ENCODE measurements at places on chromosomes 3 and 15. TPM values are rescaled to one million over a fixed set of nuclear protein-coding genes. Genes with fewer than 3 reads are reported as not detected.

The DTX3L gene
- 5.9 TPM for polyA plus RNA-seq

The C3orf22 gene
- not detected for polyA plus RNA-seq

The ZNF197 gene
- polyA plus RNA-seq: 4.1 TPM

The FSD2 gene
- polyA plus RNA-seq: 0.01 TPM

The CD80 gene
- polyA plus RNA-seq: 0.04 TPM

The MYH15 gene
- polyA plus RNA-seq: 0.01 TPM

The PLCD1 gene
- polyA plus RNA-seq: 41.2 TPM

The INAFM2 gene
- polyA plus RNA-seq: 6.4 TPM

The SENP5 gene
- polyA plus RNA-seq: 8.4 TPM

The CLDN16 gene
- 0.12 TPM for polyA plus RNA-seq

The KAT2B gene
- 11.9 TPM for polyA plus RNA-seq

The GOLGA8G gene
- polyA plus RNA-seq: not detected

The IL17RD gene
- polyA plus RNA-seq: 0.69 TPM

The SNX33 gene
- polyA plus RNA-seq: 43.4 TPM

The CD200R1 gene
- polyA plus RNA-seq: 1.5 TPM

The ZBTB47 gene
- polyA plus RNA-seq: 3.5 TPM

The GOLGA6L26 gene
- not detected for polyA plus RNA-seq

The LRRC57 gene
- 7.5 TPM for polyA plus RNA-seq

The RLBP1 gene
- polyA plus RNA-seq: not detected

The GJD2 gene
- 0.02 TPM for polyA plus RNA-seq

The AGTR1 gene
- polyA plus RNA-seq: 0.85 TPM

The MTFMT gene
- polyA plus RNA-seq: 6.9 TPM

The LRRIQ4 gene
- polyA plus RNA-seq: not detected

The DUOXA2 gene
- 39.1 TPM for polyA plus RNA-seq

The CCDC39 gene
- polyA plus RNA-seq: 0.04 TPM

The TGM5 gene
- 12.9 TPM for polyA plus RNA-seq

The COL8A1 gene
- polyA plus RNA-seq: 0.84 TPM

The SMCO1 gene
- not detected for polyA plus RNA-seq

The SERINC4 gene
- polyA plus RNA-seq: 0.18 TPM

The SUSD5 gene
- 0.04 TPM for polyA plus RNA-seq

The HYAL1 gene
- 3.2 TPM for polyA plus RNA-seq

The PGBD4 gene
- 0.71 TPM for polyA plus RNA-seq

The HIGD2B gene
- not detected for polyA plus RNA-seq

The ILDR1 gene
- 1.9 TPM for polyA plus RNA-seq

The TM4SF4 gene
- 0.02 TPM for polyA plus RNA-seq

The PPP4R2 gene
- polyA plus RNA-seq: 14.2 TPM

The COL6A5 gene
- polyA plus RNA-seq: 0.15 TPM

The PLXNB1 gene
- polyA plus RNA-seq: 73.4 TPM

The EOMES gene
- 0.04 TPM for polyA plus RNA-seq

The WDR49 gene
- polyA plus RNA-seq: 0.18 TPM

The HDAC11 gene
- 12.9 TPM for polyA plus RNA-seq

The DNAJC13 gene
- 7.4 TPM for polyA plus RNA-seq

The CTXND1 gene
- 0.02 TPM for polyA plus RNA-seq

All from esophagus (tissue), 2 donors.